ENCODE measurements at places on chromosomes 1 and 21.

DNA sequence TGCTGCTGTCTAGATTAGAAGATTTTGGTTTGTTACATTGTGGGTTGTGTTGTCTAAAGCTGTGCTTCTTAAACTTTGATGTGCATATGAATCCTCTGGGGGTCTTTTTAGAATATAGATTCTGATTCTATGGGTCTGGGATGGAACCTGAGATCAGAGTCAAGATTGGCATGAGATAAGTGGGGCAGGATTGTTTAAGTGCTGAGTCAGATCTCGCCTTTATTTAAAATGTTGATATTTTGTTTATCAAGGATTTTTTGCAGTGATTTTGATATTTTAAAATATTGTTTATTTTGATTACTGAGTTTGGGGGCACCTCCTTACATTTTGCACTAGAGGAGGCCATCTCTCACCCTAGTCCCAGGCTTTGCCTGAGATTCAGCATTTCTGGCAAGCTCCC, 114.8 kb downstream of the LAMC2 start:
- DNase-seq = no peak

GRCh38 chr1:5504364-5504740, 487.9 kb downstream of the NPHP4 start:
- DNase-seq = no peak

DNA sequence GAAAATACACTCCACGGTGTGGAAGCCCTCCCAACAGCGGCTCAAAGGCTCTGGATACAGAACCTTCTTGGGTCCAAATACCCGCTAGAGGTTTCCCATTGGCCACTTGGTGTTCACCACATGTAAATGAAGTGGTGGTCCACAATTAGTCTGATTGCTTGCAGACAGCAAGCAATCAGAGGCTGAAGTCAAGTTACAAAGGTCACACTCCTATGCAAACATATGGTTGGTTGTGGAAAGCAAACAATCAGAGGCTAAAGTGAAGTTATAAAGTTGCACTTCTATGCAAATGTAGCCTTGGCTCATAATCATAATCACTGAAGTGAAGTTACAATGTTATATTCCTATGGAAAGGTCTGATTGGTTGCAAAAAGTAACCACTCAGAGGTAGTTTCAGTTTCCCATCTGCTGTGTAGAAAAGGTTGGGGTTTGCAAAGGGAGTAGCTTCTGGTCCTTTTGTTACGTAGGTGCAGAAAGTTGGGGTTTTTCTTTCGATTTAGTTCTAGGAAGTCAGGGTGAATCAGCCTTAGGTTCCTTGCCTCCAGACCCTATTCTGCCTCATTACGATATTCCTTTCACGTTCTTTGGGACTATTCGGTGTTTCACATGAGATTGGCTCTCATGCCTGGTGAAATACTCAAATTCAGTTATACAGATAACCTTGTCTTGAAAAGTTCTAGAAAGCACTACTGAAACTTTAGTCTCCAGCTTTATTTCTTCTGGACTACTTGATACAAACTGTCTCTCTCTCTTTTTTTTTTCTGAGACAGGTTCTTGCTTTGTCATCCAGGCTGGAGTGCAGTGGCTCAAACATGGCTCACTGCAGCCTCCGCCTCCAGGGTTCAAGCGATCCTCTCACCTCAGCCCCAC, 36.7 kb upstream of the MTF2 start:
- DNase-seq = no peak

- DNase-seq = no peak
Measured at GRCh38 chr21:38075833-38076587, 159.8 kb upstream of the KCNJ6 start.

- DNase-seq = no peak
Measured at GRCh38 chr1:237247442-237247841, 205.5 kb downstream of the RYR2 start.

GRCh38 chr1:231053493-231054162, 13.6 kb upstream of the FAM89A start:
- no peak for DNase-seq

- DNase-seq = no peak
Measured at GRCh38 chr1:234503193-234504050, 24.4 kb upstream of the TARBP1 start.

GRCh38 chr1:7026169-7026568, 240.9 kb downstream of the CAMTA1 start:
- DNase-seq = no peak

GRCh38 chr1:110572751-110573150, 33.4 kb downstream of the KCNA2 start:
- no peak for DNase-seq

DNA sequence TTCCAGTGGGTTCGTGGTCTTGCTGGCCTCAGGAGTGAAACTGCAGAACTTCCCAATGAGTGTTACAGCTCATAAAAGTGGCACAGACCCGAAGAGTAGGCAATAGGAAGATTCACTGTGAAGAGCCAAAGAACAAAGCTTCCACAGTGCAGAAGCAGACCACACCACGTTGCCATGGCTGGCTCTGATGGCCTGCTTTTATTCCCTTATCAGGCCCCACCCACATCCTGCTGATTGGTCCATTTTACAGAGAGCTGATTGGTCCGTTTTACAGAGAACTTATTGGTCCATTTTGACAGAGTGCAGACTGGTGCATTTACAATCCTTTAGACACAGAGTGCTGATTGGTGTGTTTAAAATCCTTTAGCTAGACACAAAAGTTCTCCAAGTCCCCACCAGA, 131.4 kb upstream of the CHRM3 start:
- DNase-seq = no peak

- DNase-seq = peak; percentile 54
Measured at GRCh38 chr1:241972703-241973369, 15.3 kb downstream of the BECN2 start.

DNA sequence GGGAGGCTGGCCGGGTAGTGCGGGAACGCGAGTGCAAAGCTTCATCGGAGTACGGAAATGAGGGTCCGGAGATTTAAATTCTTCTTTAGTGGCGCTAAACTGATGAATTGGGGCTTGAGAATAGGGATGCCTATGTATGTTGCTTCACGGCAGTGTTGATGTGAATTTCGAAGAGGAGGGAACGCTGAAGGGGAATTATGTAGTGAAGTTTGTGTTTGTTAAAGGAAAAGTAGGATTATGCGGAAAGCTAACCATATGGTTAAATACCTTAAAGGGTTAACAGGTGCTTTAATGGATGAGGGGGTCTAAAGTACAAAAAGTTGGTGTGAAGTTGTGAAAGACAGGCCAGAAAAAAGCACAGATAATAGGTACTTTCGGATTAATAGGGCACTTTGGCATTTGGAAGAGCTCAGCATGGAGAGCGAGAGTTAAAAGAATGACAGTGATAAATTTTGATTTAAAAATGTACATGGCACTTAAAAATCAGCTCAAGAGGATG, 1.4 kb downstream of the HS2ST1 start:
- no peak for DNase-seq
